ENCODE measurements at places on chromosomes 6 and 20.
A peak's percentile ranks its signal among the peaks of the same experiment; 100 is the strongest.

DNA sequence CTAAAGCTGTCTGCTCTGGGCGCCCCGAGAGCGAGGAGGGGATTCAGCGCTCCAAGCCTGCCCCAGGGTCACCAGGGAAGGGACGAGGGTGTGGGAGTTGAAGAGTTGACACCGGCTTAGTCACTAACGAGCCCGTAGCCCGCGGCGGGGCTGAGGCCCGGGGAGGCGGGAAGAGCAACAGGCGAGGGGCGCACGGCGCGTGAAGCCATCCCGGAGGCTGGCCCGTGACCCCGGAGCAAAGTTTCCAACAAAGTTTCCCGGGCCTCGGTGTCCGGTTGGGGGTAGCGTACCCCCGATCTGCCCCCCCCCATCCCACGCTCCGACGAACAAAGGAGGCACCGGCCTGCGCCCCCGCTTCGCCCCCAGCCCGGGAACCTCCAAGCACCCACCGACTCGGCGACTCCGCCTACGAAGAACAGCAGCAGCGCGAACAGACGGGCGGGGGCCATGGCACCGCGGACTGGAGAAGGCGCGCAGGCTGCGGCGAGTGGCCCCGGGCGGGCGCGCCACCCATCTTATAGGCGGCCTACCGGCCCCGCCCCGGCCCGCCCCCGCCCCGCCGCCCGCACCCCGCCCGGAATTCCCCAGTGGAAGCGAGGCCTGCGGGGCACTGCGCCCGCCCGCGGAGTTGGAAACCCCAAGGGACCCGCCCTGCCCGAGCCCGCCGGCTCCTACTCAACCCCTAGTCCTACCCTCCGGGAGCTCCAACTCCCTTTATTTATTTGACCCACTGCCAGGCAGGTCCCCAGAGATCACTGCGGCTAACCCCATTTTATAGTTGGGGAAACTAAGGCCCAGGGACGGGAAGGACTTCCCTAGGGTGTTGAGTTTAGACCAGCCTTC, at the start of gene SDC4:
Gene SDC4, minus strand, starts transcription at position 489 of the 843 bp plus-strand sequence. Its CDS starts 40 bp downstream, at position 449.
- peak; percentile 76 for DNase-seq

DNA sequence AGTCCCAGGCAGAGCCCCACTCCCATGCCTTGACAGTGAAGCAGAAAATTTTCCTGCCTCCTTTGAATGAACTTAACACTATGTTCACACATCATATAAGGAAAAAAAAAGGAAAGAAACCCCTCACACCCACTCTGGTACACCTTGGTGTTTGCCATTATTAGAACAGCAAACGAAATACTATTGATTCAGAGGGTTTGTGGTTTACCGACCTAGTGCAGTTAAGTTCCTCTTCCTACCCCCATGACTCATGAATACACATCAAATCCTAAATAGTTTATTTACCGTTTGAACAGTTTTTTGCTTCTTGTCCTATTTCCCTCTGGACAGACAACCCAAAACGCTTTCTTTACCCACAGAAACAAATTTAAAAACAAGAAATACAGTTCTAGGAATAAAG, 237.7 kb downstream of the FOXA2 start:
- DNase-seq = no peak

DNA sequence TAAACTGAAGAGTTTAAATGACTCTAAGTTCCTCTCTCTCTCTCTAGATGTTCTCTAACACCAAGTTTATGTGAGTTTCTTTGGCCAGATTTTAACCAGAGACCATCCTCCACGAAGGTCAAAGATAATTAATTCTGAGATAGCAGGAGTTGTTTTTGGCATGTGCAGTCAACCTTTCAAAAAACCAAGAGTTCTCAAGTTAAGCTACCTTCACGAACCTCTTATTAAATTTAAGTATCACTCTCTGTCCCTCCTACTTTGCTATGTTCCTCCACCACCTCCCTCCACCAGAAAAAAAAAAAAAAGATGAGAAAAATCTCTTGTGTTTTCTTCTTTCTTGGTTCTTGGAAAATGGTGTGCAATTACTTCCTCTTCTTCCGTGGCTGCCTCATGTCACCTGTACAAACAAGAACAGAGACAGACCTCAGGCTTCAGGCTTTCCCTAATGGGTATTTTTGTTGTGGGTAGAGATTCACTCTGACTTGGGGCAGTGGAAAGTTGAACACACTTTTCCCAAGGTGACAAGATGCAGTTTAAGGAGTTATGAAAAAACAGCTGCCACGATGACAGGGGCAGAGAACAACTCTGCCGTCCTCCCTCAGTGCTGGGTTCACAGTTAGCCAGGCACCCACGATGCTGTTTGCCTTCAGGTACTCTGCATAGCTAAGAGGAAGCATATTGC, 64.3 kb downstream of the ADTRP start:
- DNase-seq = no peak

DNA sequence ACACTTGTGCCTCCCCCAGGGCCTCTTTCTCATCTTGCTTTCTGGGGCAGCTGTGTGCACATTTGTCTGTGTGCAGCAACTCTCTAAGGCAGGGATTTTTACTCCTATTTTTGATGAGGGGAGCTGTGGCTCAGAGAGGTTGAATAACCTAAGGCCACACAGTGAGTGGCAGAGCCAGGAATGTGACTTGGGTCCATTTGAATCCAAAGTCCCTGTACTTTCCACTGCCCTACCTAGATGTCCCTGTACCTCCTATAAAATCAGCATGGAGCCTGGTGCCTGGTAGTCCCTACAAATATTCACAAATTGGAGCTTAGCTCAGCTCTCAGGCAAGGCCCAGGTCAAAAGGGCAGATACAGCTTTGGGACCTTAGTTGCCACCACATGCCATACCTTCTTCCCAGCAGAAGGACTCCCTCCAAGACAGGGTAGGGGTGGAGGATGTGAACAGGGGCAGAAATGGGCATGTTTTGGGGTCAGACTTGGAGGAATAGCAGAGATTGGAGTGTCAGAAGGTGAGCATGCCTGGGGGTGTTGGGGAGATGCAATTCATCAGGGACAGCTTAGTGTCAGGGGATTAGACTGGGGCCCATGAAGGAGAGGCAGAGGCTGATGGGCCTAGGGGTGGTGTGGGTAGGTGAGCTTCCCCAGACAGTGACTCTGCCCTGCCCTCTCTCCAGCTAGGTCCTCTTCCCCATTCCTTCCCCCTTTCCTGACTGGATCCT, 4.1 kb upstream of the VEGFA start:
- no peak for DNase-seq

DNA sequence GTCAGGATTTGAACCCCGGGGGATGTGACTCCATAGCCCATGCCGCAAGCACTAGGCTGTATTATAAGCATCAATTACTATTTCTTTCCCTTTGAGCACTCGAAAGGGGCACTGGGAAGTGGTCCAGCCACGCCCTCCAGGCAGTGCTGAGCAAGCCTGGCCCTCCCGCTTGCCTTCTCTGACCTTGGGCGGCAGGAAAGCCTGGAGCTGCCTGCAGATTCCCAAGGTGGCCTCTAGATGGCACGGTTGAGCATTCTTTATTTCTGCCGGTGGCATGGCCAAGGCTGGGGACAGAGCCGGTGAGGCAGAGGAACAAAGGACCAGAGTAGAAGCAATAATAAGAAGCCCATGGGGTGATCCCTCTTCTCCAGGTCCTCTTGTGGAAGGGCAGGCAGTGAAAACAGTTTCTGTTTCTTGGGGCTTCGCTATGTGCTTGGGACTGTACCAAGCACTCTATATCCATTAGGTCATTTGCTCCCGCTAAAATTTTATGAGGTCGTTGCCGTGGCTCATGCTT, 32.0 kb downstream of the ARHGAP40 start:
- DNase-seq = peak; percentile 65

- DNase-seq = peak; percentile 70
Observed at GRCh38 chr20:63969838-63970713, at the start of gene ZNF512B. Gene ZNF512B, minus strand, starts transcription at chr20:63969930. Its CDS starts 1,980 bp downstream, at chr20:63967950.

Measured in activated CD4-positive, CD25-positive, alpha-beta regulatory T cell treated with anti-CD3 and anti-CD28 coated beads, Interleukin-2, amount 50 U/mL, for 72 hours (primary cell).